ENCODE measurements at places on chromosomes 4 and X.

DNA sequence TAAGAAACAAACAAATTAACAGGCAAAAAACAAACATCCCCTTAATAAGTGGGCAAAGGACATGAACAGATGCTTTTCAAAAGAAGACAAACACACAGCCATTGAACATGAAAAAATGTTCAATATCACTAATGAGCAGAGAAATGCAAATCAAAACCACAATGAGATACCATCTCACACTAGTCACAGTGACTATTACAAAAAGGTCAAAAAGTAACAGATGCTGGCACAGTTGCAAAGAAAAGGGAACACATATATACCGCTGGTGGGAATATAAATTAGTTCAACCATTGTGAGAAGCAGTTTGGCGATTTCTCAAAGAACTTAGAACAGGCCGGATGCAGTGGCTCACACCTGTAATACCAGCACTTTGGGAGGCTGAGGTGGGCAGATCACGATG, 146.1 kb upstream of the NEIL3 start:
- DNase-seq, result peak; percentile 15

- DNase-seq, result no peak
These were observed 95.4 kb downstream of the SLC2A9 start for GRCh38 chr4:9925750-9926439.

GRCh38 chr4:128711361-128711760, 98.1 kb upstream of the JADE1 start:
- DNase-seq, result no peak

GRCh38 chr4:2484993-2485392, 16.1 kb downstream of the RNF4 start:
- DNase-seq, result peak; percentile 51

DNA sequence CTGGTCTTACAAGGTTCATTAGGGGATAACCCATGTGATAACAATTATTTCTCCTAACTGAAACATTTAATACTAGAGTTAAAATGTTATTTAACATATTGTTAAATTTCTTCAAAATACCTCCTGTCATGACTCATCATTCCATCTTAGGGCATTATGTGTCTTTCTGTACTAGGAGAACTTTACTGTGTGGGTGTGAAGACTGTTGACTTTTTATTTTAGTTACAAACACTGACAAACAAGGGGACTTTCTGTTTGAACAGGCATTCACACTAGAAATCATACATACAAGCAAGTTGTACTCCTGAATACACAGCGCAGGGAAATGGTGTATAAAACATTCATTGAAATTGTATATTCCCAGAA, 175.9 kb downstream of the FBXW7 start:
- no peak for DNase-seq

GRCh38 chr4:24963277-24963676, 50.4 kb upstream of the CCDC149 start:
- DNase-seq, result no peak

DNA sequence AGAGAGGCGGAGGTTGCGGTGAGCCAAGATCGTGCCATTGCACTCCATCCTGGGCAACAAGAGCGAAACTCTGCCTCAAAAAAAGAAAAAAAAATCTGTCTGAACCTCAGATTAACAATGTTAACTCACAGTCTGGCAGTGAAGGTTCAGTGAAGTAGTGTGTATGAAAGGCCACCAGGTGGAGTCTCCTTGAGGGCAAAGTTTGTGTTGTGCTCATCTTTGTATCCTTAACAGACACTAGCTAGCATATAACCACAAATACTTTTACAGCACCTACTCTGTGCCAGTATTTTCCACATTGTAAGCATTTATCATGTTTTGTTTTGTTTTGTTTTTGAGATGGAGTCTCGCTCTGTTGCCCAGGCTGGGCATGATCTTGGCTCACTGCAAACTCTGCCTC, 46.0 kb upstream of the MGST2 start:
- no peak for DNase-seq

- no peak for DNase-seq
These were observed 28.9 kb upstream of the MID1 start for GRCh38 chrX:10649265-10649664.

- DNase-seq, result peak; percentile 49
These were observed 654 bp upstream of the STS start for GRCh38 chrX:7146703-7147412.

- no peak for DNase-seq
These were observed 1.4 kb upstream of the VEGFC start for GRCh38 chr4:176794151-176794550.

- DNase-seq, result no peak
These were observed 148.4 kb downstream of the AR start for GRCh38 chrX:67692246-67692645.

DNA sequence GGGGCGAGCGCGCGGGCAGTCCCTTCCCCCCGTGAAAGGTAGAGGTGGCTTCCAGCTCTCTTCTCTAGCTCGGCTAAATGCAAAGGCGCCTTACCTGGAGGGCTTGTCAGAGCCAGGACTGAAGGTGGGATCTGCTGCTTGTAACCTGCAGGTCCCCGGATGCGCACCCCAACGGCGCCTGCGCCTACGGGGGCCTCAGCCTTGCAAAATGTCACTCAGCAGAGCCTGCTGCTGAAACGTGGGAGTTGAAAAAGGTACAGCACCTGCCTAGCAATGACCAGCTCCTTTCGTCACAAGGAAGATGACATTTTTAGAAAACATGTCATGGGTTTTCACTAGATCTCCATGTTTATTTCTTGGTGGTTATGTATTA, 583 bp downstream of the ABHD18 start:
- DNase-seq, result peak; percentile 79

GRCh38 chr4:138558886-138559285, 316.7 kb upstream of the SLC7A11 start:
- no peak for DNase-seq

GRCh38 chr4:157244348-157244747, 23.8 kb downstream of the GRIA2 start:
- no peak for DNase-seq

DNA sequence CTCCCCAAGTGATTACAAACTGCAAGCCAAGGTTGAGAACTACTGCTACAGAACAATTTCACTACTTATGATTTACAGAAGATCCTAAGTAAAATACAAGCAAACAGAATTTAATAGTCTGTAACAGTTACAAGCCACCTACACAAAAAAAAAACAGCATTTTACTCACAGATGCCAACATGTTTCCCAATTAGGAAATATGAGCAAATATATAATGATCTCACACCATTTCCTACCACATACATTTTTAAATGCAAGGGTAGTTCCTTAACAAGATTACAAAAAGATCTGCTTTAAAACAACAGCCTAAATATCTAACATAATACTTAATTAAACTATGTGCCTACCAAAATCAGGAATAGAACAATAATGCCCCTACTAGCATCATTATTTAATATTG, 63.4 kb downstream of the EFHC2 start:
- no peak for DNase-seq

GRCh38 chr4:101020956-101021355, 326.4 kb downstream of the PPP3CA start:
- DNase-seq, result no peak

DNA sequence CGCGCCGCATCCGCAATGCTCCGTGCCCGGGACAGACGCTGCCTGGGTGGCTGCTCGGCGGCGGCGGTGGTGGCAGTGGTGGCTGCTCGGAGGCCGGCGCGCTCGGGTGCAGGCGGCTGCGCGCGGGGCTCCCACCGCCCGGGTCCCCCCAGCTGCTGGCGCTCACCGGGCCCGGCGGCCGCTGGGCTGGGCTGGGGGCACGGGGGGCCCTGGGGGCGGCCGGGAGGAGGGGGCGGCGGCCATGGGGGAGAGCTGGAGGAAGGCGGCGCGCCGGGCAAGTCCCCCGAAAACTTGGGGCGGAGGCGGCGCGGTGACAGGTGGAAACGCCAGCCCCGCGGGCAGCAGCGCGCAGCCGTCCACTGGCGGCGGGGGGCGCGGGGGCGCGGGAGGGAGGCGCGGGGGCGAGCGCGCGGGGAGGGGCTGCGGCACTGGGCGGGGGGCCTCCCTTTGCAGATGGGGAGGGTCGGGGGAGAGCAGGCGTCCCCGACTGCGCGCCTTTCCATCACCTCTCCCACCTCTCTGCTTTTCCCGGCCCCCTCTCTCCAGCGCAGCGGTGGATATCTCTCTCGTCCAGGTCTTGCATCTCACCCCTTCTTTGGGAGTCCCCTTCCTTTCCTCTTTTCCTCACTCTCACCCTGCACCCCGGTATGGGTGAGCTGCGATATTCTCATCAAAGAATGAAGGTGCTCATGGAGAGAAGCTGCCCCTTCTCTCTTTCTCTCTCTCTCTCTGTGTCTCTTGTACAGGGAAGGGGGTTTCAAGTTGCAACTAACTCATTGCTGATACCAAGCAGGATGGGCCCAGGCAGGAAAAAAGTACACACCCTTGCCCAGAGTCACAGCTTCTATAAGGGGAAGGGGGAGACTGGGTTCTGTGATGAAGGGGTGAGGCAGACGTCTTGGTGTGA, 83.7 kb upstream of the DHRSX start:
- no peak for DNase-seq

- no peak for DNase-seq
These were observed 18.9 kb upstream of the SMIM10 start for GRCh38 chrX:134971926-134972325.

DNA sequence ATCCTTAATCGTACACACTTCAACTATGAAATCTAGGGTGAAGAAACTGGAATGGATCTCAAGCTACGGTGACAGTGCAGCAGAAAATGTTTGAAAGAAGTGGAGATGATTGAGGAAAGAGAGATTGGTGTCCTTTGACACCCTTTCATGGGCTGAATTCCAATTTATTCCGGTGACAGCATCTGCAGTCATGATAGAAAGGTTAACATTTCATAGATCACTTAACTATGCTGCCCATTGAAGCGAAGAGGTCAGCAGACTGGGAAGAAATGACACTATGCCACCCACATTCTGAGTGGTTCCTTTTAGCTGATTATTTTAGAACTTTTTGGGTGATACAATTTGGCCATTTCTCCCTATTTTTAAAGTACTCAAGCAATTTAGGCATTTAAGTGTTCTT, 82.3 kb downstream of the DNAAF6 start:
- DNase-seq, result no peak

GRCh38 chrX:78066110-78066509, 37.9 kb upstream of the PGK1 start:
- no peak for DNase-seq
